ENCODE measurements at places on chromosomes 4 and X.

DNA sequence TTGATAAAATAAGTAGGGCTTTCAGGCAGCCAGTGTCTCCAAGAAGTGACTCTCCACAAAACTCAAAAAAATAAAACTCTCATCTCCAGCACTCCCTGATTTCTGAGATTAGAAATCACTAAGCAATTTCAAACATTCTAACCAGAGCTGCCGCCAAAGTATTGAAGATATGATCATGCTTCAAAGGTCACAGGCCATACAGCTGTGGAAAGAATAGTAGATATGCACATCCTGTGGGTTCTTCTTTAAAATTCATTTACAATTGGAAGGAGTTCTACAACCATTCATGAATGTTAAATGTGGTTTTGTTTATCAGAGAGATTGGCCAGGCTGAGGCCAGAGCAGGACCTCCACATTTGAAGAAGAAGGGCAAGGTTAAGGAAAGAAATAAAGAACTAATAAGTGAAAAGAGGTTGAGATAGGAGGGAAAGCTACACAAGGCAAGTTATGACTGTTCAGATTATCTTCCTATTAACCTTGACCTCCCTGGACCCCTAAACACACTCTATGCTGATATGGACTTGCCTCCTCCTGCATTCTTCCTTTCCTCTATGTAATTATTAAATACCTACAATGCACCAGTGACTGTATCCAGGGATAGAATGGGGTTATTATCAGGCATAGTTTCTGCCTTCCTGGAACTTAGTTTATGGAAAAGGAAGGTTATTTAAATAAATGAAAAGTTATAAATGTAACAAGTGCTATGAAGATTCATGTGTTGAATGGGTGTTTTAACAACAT is 56.4 kb downstream of the USP38 start:
- no peak for DNase-seq

DNA sequence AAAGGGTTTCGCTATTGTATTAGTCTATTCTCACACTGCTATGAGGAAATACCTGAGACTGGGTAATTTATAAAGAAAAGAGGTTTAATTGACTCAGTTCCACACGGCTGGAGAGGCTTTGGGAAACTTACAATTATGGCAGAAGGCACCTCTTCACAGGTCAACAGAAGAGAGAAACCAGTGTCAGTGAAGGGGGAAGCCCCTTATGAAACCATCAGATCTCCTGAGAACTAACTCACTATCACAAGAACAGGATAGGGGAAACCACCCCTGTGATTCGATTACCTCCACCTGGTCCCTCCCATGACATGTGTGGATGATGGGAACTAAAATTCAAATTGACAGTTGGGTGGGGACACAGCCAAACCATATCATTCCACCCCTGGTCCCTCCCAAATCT is 589.5 kb downstream of the CENPC start:
- no peak for DNase-seq

DNA sequence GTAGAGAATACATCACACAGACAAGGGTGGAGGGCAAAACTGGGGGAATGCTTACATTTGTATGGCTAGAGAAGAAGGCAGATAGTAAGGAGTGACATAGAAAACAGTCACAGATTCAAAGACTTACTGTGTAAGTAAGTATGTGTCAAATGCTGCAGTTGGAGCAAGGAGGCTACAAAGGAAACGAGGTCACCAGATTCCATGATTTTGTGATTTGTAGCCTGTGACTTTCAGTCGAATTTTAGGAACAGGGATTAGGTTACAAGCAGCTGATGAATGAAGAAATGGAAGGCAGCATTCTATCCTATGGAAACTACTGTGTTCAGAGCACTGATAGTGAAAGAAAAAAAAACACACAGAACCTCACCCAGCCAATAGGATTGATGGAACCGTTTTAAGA is 407.9 kb downstream of the IL15 start:
- no peak for DNase-seq

GRCh38 chr4:152937336-152938236 is 1.5 kb downstream of the FHDC1 start:
- DNase-seq, result no peak

DNA sequence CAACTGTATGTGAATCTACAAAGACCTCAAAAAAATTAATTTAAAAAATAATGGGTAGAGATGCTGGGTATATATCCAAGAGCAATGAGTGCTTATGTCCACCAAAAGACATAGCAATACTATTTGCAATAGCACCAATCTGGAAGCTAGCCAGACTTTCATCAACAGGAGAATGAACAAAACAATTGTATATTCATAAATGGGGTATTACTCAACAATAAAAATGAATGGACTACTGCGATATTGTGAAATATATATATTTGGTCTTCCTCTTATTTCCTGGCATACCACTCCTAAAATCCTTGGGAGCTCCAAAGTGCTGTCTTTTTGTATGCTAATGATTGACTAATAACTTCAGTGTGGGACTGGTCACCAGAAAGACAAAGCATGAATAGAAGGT is 77.5 kb downstream of the MSN start:
- DNase-seq, result no peak

DNA sequence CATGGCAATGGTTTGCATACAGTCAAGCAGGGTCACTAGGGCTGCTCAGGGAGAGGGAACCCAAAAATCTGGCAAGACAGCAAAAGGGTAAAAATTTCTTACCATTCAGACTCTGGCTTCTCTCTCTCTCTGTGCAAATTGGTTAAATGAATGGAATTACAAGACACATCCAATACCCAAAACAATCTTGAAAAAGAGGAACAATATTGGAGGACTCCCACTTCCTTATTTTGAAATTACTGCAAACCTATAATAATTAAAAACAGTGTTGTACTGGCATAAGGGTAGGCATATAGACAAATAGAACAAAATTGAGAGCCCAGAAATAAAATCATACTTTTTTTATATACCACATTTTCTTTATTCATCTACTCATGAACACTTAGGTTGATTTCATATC is 24.1 kb downstream of the ETDA start:
- no peak for DNase-seq

GRCh38 chr4:89111833-89112563 is 665 bp downstream of the TIGD2 start:
- no peak for DNase-seq

DNA sequence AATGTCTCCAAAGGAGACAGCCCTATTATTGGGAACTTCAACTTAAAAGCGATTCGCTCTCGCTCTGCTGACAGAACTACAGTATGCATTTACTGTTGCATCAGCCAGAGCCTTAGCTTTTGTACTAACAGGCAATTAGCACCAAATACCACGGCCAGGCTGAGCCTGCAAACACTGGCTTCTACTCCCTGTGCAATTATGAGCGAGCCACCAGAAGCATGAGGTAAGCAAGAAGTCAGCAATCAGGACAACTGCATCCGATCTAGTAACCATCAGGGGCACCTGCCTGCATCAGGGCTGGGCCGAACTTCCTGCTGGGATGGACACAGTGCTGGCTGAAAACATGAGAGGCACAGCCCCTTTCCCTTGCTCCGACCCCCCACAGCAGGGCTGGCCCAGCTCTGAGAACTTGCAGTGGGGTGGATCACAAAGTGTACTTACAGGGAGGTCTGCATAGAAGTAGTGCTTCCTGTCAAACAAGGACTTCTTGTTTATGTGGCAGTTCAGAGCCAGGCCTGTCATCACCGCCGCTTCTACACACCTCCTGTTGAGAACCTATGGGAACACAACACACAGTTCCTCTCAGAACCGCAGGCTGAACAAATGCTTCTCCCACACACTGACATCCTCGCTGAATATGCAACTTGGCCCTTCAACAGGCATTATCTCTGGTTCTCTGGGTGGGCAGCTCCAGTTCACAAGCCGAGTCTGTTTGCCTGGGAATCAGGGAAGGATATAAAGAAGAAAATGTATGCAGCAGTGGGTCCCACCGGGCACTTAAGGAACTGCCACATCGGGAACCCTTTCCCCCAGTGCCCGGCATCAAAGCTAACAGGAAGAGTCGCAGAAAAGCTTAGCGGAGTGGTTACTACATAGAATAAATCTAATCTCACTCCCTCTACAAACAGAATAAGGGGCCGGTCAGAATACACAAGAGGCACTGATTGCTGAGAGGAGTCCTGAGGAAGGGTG is 41.5 kb downstream of the GATB start:
- DNase-seq, result no peak

GRCh38 chr4:8910822-8911315 is 39.2 kb upstream of the HMX1 start:
- peak; percentile 12 for DNase-seq

GRCh38 chrX:123731987-123732669 is 724 bp downstream of the THOC2 start:
- no peak for DNase-seq

- no peak for DNase-seq
Observed at GRCh38 chrX:49266523-49267445, 2.3 kb upstream of the FOXP3 start.

DNA sequence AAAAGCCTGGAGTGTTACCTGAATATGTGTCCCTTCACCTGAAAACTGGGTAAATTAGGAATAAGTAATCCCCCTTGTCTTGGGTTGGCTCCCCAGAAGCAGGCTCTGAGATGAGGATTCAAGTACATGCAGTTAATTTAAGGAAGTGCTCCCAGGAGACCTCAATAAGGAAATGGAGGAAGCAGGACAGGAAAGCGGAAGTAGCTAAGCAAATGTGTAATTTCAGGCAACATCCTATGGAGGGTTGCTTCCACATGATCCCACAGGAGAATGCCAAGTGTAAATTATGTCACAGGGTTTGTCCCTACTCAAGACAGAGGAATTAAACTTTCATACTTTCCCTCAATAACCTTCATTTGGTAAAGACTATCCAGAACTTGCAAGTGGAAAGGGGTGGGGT is 48.1 kb upstream of the ARHGEF6 start:
- DNase-seq, result no peak

- DNase-seq, result no peak
Observed at GRCh38 chr4:153765894-153766293, 6.1 kb upstream of the RNF175 start.

DNA sequence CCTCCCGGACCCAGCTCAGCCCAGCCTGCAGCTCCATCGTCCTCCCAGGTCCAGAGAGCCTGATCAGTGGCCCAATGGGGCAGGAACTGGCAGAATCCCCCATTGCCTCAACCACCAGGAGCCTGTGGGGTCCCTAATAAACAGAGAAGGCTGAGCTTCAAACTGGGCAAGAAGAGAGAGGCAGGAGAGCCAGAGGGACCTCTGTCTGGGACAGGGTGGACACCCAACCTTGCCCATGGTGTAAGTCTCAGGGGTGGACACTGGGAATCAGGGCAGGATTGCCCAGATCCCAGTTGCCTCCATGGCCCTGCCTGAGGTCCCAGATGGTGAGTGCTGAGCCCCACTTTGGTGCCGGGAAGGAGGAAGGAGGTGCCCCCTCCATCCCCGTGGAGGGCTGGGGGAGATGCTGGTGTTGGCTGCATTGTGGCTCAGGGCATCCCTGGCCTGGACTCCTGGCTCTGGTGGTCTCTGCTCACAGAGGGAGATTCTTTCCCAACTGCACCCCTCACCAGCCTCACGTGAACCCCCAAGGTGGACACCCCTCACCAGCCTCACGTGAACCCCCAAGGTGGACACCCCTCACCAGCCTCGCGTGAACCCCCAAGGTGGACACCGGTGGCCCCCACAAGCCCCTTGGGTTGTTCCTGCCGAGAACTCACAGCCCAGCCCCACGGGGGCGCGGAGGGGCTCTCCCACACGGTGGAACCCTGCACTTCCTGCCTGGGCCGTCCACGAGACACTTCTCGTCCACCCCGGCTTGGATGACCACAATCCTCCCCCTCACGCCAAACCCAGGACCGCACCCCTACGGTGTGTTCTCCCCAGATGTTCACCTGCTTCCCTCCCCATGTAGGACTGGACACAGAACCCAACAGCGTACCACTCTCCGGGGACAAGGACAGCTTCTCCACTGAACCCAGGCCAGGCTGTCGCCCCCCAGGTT is 5.4 kb downstream of the CPLX1 start:
- DNase-seq, result peak; percentile 14

- no peak for DNase-seq
Observed at GRCh38 chrX:19789376-19789775, 98.0 kb downstream of the SH3KBP1 start.

DNA sequence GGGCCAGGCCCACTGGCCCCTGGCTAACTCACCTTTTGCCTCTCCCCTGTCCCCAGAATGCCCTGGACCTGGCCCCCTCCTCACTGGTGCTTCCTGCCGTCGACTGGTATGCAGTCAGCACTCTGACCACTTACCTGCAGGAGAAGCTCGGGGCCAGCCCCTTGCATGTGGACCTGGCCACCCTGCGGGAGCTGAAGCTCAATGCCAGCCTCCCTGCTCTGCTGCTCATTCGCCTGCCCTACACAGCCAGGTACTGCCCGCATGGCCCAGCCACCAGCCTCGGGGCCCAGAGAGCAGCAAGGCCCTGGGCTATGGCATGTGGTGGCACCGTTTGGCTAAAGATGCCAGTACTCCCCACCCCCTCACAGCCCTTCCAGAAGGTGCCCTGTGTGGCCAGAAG is 3.7 kb downstream of the ATP6AP1 start:
- DNase-seq, result no peak

GRCh38 chr4:188308142-188308541 is 168.9 kb downstream of the TRIML1 start:
- no peak for DNase-seq

- no peak for DNase-seq
Observed at GRCh38 chr4:107247738-107248137, 211.6 kb upstream of the DKK2 start.

DNA sequence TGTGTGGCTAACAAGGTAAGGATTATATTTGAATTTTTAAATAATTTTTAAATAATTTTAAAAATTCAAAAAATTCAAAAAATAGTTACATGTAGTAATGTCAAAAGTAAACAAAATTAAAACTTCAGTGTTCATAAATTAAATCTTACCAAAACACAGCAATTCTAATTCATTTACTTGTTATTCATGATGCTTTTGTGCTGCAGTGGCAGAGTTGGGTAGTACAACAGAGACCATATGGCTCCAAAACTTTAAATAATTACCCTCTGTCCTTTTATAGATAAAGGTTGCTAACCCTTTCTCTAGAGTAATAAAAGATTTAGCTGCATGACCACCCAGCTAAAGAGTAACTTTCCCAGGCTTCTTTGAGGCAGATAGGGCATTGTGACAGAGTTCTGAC is 1355.6 kb downstream of the FSTL5 start:
- no peak for DNase-seq

GRCh38 chr4:145933134-145933533 is 5.5 kb downstream of the ZNF827 start:
- DNase-seq, result no peak

- no peak for DNase-seq
Observed at GRCh38 chrX:152635941-152636340, 1.8 kb upstream of the GABRQ start.
